Urothelium cell line (cell line): ENCODE measurements at places on chromosomes 11 and 22.

- no peak for DNase-seq
These were observed 1070.1 kb downstream of the BRD1 start for GRCh38 chr22:48757581-48757980.

GRCh38 chr11:26072614-26073153 lies 259.2 kb upstream of the ANO3 start:
- no peak for DNase-seq

- DNase-seq = peak; percentile 74
These were observed 11.9 kb downstream of the CHRM1 start for GRCh38 chr11:62909107-62909894.

DNA sequence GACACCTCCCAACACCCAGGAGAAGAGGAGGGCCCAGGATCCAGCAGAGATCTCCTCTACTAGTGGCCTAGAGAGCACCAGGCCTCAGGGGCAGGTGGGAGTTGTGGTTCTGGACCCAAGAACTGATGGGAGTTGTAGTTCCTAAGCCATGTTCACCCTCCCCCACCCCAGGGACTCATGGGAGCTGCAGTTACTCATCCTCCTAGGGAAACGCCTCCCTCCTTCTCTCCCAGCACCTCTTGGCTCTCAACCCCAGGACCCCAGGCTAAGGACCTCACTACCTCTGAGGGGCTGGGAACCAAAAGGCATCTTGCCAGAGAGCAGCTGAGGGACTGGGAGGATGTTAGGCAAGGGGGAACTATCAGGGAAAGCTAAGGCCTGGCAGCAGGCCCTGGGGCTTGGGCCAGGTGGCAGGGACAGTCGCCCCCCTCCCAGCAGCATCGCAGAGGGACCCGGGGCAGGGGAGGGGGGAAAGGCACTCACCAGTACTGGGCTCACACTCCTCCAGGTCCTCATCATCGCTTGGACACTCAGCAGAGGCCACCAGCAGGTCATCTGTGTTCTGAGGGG lies 28.9 kb downstream of the SLC22A12 start:
- peak; percentile 29 for DNase-seq

- DNase-seq = no peak
These were observed 335.3 kb upstream of the SYN3 start for GRCh38 chr22:33393432-33393831.

- DNase-seq = no peak
These were observed 63.7 kb downstream of the SGSM3 start for GRCh38 chr22:40434106-40434505.

DNA sequence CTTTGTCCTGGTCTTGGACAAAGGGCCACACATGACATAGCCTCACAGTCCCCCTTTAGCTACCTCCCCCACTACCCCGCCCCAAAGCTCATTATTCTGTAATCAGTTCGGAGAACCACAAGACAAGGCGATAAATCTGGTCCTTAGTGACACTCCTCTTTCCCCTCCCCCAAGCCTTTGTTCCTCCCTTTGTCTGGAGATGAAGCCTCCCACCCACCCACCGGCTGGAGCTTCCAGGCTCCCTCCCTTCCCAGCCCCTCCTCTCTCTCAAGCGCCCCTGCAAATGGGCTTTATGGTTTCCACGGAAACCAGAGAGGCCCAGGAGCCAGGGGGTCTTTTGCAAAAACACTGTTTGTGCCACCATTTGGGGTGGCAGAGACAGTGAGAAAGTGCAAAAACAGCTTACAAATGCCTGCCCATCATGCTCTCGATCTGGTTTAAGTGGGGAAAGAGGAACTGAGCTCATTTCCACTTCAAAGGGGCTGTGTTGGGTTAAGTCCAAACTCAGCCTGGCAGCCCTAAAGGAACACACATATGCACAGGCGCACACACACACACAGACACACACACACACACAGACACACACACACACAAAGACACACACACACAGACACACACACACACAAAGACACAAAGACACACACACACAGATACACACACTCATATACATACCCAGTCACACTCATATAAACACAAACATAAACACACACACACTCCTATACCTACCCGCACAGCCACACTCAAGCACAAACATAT lies 23.5 kb downstream of the APLNR start:
- DNase-seq = peak; percentile 28

DNA sequence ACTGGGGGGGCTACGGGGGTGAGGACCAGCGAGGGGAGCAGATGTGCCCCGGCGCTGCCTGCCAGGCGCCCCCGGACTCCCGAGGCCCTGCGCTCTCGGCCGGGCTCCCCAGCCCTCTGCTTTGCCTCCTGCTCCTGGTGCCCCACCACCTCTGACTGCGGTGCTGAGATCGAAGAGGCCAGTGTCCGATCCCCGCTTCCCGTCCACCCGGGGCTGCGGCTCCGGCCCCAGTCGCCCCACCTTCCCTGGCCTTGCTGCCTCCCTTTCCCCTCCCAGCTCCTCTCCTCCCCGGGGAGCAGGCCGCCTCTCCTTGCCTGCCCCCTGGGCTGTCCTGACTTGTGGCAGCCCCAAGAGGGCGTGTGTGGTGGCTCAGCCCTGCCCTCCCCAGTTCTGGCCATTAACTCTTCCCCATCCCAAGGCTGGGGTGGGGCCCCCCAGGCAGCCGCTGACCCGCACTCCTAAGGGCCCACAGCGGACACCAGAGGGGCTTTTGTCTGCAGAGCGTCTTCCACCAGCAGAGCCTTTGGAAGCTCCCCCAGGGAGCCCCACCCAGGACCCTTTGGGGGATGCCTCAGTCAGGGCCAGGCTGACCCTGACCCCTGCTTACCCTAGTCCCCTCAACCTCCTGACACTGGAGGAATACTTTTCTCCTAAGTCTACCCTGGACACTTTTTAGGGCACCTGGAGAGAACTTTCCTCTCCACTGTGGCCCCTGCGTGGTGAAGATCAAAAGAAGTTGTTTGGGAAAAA lies 16.6 kb downstream of the RTN4RL2 start:
- DNase-seq = no peak

- DNase-seq = no peak
These were observed 21.3 kb downstream of the PIWIL4 start for GRCh38 chr11:94588366-94588942.

GRCh38 chr11:20054584-20054983 lies 105.7 kb downstream of the DBX1 start:
- DNase-seq = no peak

GRCh38 chr22:35377735-35378134 lies 3.2 kb upstream of the HMOX1 start:
- no peak for DNase-seq

GRCh38 chr11:121965330-121965729 lies 150.7 kb downstream of the BLID start:
- peak; percentile 54 for DNase-seq

DNA sequence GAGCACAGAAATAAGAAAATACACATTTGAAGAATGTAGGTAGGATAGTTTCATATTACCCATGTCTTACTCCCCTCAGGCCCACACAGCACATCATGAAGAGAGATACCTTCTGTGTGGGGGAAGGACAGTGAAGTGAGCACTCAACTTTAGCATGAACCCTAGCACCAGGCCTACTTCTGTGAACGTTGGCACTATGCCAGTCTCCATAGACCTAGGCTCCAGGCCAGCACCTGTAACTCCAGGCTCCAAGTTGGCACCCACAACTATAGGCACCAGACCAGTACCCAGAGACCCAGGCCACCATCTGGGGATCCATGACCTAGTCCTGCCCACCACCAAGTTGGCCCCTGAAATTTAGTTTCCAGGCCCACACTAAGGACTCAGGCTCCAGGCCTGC lies 410.9 kb downstream of the INSC start:
- no peak for DNase-seq

DNA sequence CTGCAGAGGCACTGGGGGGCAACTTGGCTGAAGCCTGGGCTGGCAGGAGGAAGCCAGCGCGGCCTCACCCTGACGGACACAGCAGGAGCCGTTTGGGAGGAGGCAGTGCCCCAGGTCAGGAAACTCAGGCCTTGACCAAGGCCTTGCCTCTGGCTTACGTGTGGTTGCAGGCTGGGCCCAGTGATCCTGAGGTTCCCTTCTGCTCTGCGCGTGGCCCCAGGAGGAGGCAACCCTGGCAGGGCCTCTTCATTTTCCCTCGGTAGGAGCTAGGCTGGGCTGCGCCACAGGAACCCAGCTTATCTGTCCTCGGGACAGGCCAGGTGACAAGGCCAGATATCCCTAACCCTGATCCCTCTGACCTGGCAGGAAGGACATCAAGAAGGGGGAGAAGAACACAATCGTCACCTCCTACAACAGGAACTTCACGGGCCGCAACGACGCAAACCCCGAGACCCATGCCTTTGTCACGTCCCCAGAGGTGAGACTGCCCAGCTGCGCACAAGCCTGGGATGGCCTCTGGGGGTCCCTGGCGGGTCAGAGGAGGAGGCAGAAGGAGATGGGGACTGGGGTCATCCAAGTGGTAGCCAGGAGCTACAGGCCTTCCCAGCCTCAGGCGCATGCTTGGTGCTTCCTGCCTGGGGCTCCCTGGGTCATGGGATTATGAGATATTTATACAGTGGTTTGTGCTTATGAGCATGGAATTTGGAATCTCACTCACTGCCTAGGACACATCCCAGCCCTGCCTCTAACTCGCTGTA lies 20.6 kb downstream of the POLR3H start:
- DNase-seq = no peak

GRCh38 chr11:113372309-113372708 lies 15.3 kb upstream of the ANKK1 start:
- DNase-seq = no peak

DNA sequence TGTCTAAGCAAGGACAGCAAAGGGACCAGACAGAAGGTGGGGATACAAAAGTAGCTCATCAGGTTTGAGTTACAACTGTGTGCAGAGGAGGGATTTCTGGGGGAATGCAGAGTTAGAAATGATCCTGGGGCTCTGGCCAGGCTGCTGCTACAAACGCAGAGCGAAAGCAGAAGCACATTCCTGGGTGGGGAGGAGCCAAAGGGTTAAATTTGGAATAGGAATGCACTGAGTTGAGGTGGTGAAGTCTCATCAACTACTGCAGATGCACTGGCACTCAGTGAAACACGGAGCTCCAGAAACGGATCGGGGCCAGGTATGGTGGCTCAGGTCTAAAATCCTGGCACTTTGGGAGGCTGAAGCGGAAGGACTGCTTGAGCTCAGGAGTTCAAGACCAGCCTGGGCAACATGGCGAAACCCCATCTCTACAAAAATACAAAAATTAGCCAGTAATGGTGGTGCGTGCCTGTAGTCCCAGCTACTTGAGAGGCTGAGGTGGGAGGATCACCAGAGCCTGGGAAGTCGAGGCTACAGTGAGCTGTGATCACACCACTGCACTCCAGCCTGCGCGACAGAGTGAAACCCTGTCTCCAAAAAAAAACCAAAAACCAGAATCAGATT lies 3.2 kb downstream of the CHKA start:
- DNase-seq = no peak

GRCh38 chr11:86073948-86074347 lies 5.1 kb upstream of the PICALM start:
- DNase-seq = no peak

DNA sequence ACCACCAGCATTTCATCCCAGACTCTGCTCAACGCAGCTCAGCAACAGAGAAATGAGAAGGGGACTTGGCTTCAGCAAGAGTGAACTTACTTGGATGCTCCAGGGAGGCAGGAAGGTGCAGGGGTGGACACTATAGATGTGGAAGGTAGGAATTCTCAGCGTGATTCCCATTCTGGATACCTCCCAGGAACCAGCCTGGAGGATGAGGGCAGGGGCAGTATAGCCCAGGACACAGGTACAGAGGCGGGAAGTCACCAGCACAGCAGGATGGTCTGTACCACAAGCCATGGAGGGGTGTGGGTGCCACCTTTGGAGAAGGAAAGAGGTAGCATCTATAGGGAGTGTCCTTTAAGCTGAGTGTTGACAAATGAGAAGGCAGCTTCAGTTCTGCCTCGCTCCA lies 1275.2 kb downstream of the TBC1D22A start:
- no peak for DNase-seq

- no peak for DNase-seq
These were observed 49.7 kb downstream of the ATG16L2 start for GRCh38 chr11:72863916-72864315.

- no peak for DNase-seq
These were observed 3.1 kb upstream of the CSRP3 start for GRCh38 chr11:19204836-19205235.

DNA sequence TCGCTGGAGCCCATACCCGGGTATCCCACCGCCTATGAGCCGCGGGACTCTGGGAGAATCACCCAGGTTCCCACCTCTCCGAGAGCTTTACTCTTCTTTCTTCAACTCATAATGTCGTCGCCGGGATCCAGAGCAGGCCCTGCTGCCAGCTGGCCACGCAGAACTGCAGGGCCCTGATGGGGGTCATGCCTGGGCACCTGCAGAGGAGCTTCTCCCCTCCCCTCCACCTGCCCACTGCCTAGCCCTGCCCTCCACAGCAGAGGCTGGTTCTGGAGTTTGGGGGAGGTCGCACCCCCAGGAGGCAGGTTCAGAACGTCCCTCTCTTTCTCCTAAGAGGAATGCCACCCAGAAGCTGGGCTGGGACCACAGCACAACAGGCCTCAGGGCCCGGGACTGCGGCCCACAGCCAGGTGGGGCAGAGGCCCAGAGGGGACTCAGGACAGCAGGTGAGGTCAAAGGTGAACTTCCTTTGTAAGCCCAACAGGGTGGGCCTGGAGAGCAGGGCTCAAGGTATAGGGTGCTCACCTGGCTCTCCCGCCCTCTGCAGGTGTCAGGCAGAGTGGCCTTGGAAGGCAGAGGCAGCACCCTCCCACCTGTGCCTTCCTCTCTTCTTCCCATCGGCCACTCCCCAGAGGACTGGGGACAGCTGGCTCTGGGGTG lies 1.9 kb downstream of the SLC25A45 start:
- no peak for DNase-seq

GRCh38 chr11:128757235-128757711 lies 63.4 kb downstream of the FLI1 start:
- DNase-seq = no peak

GRCh38 chr22:24138649-24139420 lies 42.5 kb upstream of the SUSD2 start:
- DNase-seq = no peak

DNA sequence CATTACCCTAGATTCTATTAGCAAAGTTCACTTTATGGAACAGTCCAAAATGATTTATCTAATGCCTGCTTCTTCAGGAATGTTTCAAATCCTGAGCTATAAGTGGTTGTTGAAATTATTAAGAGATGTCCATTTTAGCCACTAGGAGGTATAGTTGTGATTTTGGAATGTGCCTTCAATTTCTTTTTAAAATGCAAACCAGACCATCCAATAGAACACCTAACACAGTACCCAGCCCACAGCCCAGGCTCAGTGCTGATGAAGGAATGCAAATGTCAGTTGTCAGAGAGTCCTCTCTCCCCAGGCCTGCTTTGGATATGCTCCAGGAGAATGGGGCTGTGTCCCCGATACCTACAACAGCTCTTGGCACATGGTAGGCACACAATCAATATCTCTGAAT lies 85.8 kb upstream of the E2F8 start:
- DNase-seq = no peak

- DNase-seq = no peak
These were observed 147.4 kb downstream of the BBOX1 start for GRCh38 chr11:27187848-27188621.

DNA sequence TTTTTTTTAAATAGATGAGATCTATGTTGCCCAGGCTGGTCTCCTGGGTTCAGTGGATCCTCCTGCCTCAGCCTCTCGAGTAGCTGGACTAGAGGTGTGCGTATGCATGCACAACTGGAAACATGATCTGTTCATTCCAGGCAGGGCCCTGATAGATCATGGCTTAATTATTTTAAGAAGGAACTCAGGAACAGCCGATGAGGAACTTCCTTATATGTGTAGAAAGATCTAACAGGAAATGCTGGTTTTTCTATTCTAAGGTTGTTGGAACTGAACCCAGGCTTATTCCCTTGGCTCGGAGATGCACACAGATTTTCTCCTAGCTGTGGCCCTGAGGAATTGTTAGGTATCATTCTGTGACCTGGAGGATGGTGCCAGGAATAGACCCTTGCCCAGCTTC lies 32.4 kb downstream of the SPECC1L start:
- DNase-seq = no peak

GRCh38 chr11:61369372-61370348 lies 7.5 kb downstream of the TMEM138 start:
- DNase-seq = no peak
